CD4-positive, alpha-beta T cell (primary cell): ENCODE measurements at places on chromosomes 3 and 15.

- DNase-seq = no peak
These were observed 45.4 kb upstream of the GOLM2 start for GRCh38 chr15:44243141-44243540.

DNA sequence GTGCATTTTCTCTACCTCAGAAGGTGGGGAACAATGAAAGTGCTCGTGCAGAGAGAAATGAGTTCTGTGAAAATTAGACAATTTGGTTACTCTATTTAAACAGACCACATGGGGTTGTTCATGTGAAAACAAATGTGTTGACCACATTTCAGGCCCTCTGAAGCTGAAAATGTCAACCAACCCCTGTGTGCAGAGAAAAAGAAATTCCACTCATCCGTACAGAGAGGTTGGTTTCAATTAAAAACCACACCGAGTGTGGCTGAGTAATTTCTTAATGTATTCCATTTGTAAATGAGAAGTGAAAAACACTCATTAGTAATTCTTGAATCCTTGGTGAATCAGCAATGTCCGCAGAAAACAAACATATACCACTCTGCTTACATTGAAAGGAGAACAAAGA is 46.9 kb upstream of the SLC7A14 start:
- DNase-seq = no peak

GRCh38 chr15:45136378-45136764 is 6.6 kb downstream of the DUOX1 start:
- DNase-seq = no peak

DNA sequence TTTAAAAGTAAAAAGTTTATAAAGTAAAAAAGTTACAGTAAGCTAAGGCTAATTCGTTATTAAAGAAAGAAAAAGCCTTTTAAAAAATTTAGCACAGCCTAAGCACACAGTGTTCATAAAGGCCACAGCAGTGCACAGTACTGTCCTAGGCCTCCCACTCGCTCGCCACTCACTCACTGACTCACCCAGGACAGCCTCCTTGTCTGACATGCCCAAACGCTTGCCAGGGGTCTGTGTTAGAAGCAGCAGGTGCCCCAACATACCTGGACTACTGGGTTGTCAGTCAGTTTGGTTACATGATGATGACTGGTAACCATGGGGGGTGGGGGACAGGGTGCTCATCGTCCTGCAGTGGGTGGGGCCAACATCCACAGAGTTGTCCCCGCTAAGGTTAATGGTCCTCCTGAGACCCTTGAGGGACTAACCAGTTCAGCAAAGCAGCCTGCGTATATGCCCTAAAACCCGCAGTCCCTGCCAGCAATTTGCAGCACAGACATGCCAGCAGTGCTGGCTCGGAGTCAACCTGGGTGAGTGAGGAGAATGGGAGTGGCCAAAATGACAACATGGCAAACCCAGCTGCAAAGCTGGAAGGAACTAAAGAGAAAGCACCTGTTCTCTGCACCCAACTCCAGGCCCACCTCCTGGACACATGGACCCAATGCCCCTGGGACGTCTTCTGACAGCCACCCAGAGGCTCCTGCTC is 49.2 kb downstream of the CYFIP1 start:
- no peak for DNase-seq

- no peak for DNase-seq
These were observed 425.6 kb downstream of the TUSC7 start for GRCh38 chr3:117135207-117135606.

- DNase-seq = no peak
These were observed 105.8 kb downstream of the P3H2 start for GRCh38 chr3:190014940-190015339.

DNA sequence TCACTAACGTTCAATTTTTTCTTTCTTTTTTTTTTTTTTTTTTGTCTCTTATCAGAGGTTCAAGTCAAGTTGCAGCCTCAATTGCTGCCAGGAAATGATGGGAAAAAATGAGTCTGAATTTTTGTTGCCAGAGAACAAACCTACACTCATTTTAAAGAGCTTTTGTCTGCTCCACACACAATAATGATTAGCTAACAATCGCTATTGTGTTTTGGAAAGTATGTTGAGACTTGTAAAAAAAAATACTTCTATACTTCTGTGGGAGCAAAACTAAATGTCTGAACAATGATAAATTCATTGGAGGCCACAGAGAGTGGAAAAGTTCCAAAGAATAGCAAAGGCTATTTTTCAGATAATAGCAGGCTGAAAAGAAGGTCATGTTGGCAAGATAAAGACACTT is 176.3 kb upstream of the LMCD1 start:
- no peak for DNase-seq

DNA sequence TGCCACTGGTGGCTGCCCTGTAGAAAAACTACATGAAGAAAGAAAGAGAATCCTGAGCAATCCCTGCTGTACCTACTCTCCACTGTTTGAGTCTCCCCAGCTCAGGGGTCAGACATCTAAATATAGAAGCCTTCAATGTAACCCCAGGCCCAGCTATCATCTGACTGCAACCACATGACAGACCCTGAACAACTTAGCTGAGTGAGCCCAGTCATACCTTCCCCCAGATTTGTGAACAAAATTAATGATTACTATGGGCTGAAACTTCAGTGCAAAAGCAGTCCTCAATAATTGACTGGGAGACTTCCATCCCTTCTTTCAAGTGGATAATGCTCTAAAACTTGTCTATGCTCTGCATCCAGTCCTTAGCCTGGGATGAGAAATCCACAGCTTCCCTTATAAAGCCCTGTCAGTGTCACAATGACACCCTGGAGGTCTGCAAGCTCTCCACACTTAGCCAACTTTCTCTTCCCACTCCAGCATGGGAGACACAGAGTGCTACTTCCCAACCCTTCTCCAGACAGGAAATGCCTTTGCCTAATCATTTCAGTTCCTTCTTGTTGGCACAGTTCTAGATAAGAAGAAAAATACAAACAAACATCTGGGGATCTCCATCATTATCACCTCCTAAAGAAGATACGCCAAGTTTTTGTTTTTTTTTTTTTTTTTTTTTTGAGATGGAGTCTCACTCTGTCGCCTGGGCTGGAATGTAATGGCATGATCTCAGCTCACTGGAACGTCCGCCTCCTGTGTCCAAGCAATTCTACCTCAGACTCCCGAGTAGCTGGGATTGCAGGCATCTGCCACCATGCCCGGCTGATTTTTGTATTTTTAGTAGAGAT is 198.5 kb upstream of the GADL1 start:
- DNase-seq = no peak

DNA sequence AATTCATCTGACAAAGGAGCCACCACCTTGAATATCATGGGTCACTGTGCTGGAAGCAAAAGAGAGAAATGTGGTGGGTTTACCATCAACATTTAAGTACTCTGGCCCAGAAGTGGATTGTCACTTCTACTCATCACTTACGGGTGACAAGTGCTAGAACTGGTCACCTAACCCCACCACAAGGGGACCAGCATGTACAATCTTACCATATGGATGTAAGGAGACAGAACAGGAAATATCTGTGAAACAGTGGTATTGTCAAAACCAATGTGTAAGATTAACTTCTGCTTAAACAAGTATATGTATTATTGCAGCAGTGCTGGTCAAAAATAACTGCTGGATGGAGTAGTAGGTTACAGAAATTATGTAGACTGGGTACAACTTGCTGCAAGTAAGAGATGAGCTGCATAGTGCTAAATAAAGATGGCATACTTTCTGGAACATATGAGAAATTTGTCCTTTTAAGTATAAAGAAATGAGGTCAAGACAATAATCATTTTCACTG is 171.8 kb downstream of the POTEB3 start:
- DNase-seq = no peak

DNA sequence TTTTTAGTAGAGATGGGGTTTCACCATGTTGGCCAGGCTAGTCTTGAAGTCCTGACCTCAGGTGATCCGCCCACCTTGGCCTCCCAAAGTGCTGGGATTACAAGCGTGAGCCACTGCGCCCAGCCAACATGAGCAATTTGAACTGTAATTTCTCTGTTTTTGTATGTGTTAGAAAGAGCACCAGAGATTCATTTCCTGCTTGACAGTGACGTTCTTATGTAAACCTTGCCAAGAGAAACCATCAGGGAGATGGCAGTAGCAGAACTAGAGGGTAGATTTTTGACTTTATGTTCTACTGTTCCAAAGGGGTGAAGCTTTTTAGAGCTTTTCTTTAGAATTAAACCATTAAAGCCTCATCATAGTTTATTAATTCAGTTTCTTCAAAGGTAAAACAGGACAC is 148.1 kb upstream of the UMPS start:
- DNase-seq = no peak

- no peak for DNase-seq
These were observed 17.8 kb downstream of the ABHD17C start for GRCh38 chr15:80712956-80713355.

GRCh38 chr3:174409086-174409743 is 449.9 kb upstream of the NAALADL2 start:
- no peak for DNase-seq

GRCh38 chr3:17140670-17141505 is 256.1 kb downstream of the PLCL2 start:
- DNase-seq = no peak

DNA sequence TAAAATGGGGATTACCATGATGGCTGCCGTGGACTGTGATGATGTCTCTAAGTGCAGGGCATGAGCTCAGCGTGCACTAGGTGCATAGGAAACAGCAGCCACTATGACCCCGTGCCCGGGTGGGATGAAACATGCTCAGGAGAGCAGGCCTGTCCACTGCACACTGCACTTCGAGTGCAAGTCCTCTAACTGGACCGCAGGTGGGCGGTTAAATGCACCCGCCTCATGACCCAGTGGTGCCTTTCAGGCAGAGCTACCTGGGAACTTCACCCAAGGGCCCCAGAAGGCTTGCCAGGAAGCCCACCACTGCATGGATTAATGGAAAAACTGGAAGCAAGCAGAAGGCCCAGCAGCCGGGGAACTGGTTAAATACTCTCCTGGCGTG is 34.0 kb downstream of the PRKCD start:
- no peak for DNase-seq

DNA sequence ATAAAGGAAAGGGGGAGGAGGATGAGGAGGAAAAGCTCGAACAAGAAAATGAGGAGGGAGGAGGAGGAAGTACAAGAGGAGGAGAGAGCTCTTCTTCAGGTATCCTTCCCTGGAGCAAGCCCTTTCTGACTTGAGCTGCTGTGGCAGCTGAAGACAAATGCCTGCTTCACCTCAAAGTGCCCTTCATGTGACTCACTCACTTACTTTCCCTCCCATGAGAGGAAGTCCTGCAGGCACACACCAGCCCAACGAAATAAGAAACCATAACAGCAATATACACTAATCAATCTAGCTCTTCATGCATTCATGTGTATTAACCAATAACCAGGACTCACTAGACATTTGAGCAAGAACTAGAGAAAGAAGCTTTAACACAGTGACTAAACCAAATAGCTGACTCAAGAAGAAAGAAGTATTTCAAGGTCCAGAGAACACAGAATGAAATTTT is 251.9 kb downstream of the IGSF11 start:
- DNase-seq = no peak

DNA sequence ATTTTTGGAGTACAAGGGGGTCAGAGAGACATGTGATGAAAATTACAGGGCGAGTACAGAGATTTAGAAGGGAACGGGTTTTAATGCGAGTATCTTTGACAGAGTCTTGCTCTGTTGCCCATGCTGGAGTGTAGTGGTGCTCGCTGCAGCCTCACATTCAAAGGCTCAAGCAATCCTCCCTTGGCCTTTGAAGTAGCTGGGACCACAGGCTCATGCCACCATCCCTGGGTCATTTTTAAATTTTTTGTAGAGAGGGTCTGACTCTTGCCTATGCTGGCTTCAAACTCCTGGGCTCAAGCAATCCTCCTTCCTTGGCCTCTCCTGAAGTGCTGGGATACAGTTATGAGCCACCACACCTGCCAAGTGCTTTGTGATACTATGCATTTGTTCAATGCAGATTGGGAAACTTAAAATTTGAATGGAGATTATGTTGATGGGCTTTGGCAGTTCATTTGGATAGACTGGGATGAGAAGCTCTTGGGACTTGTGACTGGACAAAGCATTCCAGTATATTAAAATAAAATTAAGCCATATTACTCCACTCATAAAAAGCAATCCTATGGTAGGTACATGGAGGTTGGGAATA is 4.0 kb upstream of the LMLN start:
- no peak for DNase-seq

GRCh38 chr3:143653493-143653892 is 194.8 kb downstream of the SLC9A9 start:
- no peak for DNase-seq

DNA sequence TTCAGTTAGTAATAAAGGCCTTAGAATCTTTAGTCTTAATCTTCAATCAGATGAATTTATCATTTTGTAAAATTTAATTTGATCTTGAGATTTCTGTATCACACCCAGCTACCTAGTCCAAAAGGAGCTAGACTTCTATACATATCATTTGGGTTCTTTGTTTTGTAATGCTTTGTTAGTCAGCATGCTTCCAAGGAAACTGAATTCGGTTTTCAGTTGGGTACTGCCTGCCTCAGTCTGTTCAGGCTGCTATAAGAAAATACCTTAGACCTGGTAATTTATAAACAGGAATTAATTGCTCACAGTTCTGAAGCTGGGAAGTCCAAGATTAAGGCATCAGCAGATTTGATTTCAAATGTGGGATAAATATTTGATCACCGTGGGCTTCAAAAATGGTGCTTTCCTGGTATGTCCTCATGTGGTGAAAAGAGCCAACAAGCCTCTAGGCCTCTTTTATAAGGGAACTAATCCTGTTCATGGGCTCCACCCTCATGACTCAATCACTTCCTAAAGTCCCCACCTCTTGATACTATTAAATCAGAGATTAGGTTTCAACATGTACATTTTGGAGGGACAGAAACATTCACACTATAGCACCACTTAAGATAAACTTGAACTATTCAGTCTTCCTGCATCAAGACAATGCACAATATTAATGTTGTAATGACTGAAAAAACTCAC is 800.7 kb downstream of the NAALADL2 start:
- no peak for DNase-seq

DNA sequence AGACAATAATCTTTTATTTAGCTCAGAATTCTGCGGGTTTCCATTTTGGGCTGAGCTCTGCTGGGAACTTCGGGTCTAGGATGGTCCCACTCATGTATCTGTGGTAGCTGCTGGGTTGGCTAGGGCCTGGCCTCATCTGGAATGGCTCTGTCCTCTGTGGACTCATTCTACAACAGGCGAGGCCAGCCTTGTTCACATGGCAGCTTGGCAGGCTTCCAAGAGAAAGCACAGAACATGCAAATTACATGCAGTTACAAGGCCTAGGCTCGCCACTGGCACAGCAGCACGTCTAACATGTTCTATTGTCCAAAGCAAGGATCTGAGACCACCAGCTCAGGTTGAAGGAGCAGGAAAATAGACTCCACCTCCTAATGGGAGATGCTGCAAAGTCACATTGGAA is 431.4 kb downstream of the PDCD6IP start:
- DNase-seq = no peak
